Uterine smooth muscle cell (primary cell): ENCODE measurements at places on chromosomes 16 and 17. TPM values are rescaled to one million over a fixed set of nuclear protein-coding genes. Genes with fewer than 3 reads are reported as not detected.

Gene RAB37
- 0.11 TPM in 1 of 2 replicates, not detected in the other for total RNA-seq

Gene SLC6A2
- not detected in 2 replicates for total RNA-seq

Gene LLGL1
- 40.5 and 47.7 TPM in 2 replicates for total RNA-seq

Gene GRIN2C
- total RNA-seq = 0.11 and 0.12 TPM in 2 replicates
